ENCODE measurements at places on chromosomes 11 and 22.

GRCh38 chr11:93054881-93055280 is 85.4 kb downstream of the MTNR1B start:
- DNase-seq = no peak

DNA sequence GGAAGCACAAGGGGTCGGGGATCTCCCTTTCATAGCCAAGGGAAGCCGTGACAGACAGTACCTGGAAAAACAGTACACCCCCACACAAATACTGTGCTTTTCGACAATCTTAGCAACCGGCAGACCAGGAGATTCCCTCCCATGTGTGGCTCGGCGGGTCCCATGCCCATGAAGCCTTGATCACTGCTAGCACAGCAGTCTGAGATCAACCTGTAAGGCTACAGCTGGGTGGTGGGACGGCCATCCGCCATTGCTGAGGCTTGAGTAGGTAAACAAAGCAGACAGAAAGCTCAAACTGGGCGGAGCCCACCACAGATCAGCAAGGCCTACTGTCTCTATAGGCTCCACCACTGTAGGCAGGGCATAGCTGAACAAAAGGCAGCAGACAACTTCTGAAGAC is 180.2 kb upstream of the SOX6 start:
- no peak for DNase-seq

- DNase-seq = no peak
Observed at GRCh38 chr22:30637701-30638114, 2.1 kb downstream of the SLC35E4 start.

GRCh38 chr11:12602421-12602820 is 71.8 kb upstream of the TEAD1 start:
- DNase-seq = no peak

DNA sequence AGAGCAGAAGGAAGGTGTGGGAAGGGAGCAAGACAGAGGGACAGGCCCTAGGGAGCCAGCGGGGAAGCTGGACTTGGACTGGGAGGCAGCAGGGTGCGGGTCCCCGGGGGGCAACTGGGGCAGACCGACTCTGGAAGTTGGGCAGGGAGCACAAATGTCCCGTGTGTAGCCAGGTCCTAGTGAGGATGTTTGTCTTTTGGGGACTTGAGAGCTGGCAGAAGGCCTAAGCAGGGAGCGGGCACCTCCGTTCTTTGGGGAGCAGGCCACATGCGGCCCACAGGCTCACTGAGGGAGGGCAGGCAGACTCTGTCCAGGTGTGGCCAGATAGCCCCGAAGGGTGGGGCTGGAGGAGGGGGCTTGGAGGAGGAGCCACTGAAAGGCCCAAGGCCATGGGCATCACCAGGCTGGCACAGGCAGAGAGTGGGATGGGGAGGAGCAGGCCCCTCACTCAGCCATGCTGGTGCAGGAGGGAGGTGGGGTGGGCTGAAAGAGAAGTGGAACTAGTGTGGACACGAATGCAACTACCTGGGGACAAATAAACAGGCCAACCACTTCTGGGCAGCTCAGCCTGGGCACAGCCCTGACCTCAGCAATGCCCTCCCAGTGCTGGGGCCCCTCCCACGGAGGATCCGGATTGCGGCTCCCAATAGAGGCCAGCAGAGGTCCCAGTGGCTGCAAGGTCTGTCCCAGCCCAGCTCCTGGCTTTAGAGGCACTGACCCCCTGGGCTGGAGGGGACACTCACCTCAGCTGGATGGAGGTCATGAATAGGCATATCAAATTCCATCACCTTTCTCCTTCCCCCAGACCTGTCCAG is 1.3 kb upstream of the SCARF2 start:
- no peak for DNase-seq

GRCh38 chr11:35933320-35933871 is 10.5 kb upstream of the LDLRAD3 start:
- DNase-seq = no peak

DNA sequence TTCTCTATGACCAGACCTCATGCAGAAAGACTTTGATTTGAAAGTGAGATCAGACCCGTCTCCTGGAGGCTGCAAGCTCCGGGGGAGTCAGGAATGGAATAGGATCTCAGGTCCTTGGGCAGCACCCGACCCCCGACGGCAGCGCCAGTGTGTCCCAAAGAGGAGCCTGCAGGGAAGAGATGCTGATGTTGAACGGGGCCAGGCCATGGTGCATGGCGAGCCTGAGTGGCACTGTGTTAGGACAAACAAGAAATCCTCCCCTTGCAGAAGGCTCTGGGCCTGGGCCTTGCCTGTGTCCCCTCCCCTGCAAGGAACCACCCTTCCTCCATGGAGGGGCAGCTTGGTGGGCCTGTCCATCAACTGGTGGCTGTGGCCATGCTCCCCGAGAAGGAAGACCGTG is 20.1 kb upstream of the SYT8 start:
- no peak for DNase-seq

- no peak for DNase-seq
Observed at GRCh38 chr11:39205236-39205995, 2254.0 kb downstream of the LRRC4C start.

DNA sequence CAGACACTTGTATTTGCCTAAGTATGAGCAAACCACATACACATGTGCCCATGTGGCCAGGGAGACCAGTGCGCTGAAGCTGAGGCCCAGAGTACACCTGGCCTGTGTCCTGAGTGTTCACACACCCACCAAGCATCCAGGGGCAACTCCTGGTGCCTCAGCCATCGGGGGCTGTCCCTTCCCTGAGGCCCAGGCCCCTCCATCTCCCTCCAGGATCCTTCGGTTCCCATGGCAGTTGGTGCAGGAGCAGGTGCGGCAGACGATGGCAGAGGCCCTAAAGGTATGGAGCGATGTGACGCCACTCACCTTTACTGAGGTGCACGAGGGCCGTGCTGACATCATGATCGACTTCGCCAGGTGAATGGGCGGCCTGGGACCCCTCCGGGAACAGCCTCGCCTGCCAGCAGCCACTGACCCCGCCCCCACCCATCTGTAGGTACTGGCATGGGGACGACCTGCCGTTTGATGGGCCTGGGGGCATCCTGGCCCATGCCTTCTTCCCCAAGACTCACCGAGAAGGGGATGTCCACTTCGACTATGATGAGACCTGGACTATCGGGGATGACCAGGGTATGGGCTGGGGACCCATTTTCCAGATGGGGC is 6.5 kb upstream of the SMARCB1 start:
- no peak for DNase-seq

GRCh38 chr11:134371436-134372185 is 39.8 kb downstream of the GLB1L2 start:
- no peak for DNase-seq

DNA sequence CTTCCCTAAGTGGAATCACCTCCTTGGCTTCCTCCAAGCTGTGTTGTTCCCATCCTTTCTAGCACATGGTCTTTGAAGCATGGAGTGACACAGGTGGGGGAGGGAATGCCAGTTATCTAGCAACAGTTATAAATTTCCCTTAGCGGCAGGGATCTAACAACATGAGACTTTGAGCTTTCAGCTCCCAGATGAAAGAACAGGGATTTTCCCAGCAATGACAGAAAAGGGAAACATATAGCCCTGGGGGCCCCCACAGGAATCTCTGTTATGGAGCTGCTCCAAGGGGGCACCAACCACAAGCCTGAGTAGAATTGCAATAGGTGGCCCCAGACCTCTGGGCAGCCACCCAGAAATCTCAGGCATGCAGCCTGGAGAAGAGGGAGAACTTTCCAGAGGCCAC is 163.0 kb downstream of the GRIK4 start:
- DNase-seq = no peak
